Memory B cell (primary cell): ENCODE measurements at places on chromosomes 7 and 10.

GRCh38 chr7:51476026-51476425 lies 159.4 kb upstream of the COBL start:
- no peak for DNase-seq

GRCh38 chr7:70596598-70596913 lies 535.4 kb upstream of the GALNT17 start:
- DNase-seq, result no peak

DNA sequence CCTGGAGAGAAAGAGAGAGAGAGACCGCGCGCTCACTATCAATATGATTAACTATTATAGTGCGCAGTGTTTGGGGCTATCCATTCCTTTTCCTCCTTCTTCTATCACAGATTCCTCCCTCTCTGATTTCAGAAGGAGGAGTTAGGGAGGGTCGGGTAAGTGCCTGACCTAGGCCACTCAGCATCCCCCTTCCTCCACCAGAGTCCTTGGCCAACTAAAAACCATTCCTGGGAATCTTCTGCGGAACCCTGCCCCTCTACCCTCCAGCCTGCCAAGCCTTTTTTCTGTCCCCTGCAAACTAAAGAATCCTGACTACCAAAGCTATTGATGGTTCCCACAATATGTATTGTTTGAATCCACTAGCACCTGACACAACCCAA lies 256.2 kb upstream of the NFE2L3 start:
- no peak for DNase-seq

- DNase-seq, result no peak
Observed at GRCh38 chr7:70047891-70048448, 449.7 kb downstream of the AUTS2 start.

- no peak for DNase-seq
Observed at GRCh38 chr7:24797270-24797669, 40.0 kb upstream of the GSDME start.

DNA sequence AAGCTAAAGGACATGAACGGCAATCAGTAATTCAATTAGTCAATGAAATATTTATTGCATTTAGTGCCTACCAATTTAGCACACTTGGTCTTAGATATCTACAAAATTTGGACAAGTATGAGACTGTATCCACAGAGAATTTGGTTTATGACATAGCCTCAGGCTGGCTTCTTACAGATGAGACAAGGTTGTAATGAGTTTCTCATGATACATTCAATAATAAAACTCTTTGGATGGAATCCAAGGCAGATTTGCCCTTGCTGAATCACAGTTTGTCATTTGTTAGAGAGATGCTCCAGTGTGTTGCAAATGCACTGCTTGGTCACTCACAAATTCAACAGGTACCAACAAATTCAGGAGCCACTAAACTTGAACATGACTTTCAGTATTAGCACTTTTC lies 162.5 kb downstream of the GPR37 start:
- no peak for DNase-seq

DNA sequence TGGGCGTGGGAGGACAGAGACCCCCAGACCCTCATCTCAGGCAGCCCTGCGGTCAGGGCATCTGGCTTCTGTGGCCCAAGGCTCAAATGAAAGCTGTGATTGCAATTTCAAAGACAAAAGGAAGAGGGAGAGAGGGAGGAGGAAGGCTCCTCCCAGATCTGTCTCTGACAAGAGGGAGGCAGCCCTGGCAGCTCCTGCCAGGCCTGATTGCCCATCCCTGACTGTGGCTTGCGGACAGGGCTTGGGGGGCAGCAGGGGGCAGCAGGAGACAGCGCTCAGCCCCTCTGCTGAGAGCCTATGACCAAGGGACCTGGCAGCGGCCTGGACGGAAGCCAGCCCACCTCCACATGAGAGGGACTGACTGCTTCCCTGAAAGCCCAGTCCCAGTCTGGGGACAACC lies 91.8 kb downstream of the PTPRN2 start:
- no peak for DNase-seq

DNA sequence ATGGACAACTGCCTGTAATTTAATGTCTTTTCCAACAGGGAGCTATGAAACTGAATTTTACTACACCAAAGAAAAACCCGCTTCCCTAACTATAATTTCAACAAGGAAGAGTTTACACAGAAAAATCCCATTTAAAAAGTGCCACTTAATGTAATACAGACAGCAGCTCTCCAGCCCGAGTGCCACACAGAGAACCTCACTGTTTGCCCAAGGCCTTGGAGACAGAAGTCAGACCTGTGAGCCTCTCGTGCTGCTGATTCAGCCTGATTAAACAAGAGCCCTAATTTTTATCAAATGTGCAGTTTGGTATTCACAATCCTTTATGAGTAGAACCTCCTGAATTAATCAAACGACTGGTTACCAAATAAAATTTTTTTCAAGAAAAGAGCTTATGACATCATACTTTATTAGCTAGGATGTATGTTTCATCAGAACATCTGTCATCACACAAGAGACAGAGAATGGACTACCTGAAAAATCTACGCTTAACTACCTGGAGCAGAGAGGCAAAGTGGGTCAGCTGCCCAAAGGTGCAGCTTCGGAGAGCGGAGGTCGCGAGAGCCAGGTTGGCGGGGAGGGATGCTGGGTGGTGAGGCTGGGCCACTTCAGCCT lies 543.6 kb downstream of the SDK1 start:
- DNase-seq, result no peak

DNA sequence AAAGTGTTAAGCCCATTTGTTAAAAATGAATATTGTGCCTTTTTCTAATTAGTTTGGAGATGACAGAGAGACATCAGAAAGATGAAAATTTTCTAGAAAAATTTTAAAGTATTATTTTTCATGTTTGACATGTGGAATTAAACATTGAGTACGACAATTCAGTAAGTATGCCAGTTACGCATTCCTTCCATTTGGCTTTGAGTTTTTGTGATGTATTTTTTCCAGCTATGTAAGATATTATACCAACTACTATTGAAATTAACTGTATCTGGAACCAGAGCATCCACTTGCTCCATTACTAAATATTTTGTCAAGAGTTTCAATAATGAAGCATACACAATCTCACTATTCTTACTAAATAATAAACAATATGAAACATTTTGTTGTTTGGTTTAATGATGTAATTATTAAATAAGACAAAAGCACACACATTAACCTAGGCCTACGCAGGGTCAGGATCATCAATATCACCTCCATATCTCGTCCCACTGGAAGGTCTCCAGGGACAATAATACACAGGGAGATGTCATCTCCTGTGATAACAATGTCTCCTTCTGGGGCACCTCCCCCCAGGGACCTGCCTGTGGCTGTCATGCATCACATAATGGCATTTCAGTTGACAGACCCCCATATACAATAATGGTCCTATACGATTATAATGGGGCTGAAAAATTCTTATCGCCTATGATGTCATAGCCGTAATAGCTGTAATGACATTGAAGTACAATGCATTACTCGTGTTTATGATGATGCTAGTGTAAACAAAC lies 274.1 kb downstream of the REEP3 start:
- no peak for DNase-seq

DNA sequence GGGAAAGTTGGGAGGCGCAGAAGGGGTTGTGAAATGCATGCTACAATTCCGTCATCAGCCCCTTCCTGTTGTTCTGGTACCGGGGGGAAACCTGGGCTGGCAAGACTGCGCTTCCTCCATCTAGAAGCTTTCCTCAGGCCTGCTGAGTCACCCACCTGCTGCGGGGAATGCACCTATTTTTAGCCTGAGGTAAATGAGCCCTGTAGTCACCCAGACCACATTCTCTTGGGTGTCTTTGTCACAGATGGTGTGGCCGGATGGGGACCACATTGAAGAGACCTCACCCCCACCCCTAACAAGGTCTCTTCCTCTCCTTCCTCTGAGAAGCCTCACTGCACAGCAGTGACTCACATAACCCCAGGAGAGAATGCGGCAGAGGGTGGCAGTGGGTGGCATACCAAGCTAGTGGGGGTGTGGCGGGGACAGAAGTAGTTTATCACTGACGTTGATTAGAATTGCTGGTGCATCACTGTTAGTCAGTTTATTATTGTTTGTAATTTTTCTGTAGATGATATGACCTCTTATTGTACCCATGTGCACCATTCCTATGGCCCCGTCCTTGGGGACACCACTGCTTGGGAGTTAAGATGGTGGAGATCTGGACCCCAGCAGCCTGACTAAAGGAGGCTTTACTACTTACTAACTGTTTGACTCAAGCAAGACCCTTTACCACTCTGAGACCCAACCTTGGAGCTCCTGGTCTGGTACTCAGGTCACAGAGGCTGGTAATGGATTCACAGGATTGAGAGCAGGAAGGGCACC lies 83.0 kb upstream of the DUSP5 start:
- DNase-seq, result peak; percentile 83

- DNase-seq, result no peak
Observed at GRCh38 chr7:1156782-1157535, 3.0 kb downstream of the ZFAND2A start.

DNA sequence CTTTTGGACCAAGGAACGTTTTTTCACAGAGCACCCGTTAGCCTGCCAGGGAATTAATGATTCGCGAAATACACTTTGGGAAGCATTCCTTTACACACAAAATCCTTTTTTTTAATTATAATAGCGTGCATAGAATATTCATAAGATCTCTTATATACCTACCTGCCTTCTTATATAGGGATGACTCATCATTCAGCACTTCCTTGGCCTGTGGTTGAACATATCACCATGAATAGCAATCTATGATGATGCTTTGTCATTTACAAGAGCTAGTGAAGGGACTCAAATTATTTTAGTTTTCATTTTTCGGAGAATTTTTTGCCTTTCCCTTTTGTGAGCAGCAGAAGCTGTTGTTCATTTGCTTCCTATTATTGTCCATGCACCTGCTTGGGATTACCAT lies 97.0 kb downstream of the CDH23 start:
- no peak for DNase-seq

DNA sequence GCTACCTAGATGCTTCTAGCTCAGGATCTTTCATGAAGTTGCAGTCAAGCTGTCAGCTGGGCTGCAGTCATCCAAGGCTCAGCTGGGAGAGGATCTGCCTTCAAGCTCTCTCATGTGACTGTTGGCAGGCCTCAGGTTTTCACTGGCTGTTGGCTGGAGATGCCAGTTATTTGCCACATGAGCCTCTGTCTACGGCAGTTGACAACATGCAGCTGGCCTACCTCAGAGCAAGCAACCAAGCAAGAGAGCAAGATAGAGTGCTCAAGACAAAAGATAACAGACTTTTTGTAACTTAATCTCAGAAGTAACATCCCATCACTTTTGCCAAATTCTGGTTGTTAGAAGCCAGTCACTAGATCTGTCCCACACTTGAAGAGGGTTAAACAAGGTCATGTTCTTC lies 125.8 kb downstream of the TPST1 start:
- no peak for DNase-seq

DNA sequence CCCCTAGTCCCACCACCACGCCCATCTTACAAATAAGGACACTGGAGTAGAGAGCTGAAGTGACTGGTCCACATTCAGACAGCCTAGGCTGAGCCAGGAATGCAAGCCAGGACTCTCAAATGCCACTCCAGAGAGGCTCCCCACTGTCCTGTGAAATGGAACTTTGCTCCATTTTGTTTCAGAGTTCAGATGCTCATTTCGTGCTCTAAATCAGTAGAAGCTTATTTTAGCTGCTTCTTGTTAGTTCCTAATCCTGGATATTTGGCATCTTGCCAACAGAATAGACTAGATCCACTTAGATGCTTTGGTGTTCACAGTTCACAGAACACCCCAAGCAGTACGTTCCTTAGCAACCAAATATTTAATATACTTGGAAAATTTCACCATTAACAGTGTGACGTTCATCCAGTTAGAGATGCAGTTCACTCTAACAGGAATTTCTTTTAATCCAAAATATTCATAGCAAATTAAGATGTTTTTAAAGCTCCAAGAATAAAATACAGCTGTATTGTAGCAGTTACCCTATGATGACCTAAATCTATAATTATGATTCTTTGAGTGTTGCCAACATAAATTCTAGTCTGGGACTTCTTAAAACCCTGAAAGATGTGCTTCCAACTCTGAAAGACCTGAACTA lies 7.3 kb downstream of the MMP21 start:
- DNase-seq, result no peak

DNA sequence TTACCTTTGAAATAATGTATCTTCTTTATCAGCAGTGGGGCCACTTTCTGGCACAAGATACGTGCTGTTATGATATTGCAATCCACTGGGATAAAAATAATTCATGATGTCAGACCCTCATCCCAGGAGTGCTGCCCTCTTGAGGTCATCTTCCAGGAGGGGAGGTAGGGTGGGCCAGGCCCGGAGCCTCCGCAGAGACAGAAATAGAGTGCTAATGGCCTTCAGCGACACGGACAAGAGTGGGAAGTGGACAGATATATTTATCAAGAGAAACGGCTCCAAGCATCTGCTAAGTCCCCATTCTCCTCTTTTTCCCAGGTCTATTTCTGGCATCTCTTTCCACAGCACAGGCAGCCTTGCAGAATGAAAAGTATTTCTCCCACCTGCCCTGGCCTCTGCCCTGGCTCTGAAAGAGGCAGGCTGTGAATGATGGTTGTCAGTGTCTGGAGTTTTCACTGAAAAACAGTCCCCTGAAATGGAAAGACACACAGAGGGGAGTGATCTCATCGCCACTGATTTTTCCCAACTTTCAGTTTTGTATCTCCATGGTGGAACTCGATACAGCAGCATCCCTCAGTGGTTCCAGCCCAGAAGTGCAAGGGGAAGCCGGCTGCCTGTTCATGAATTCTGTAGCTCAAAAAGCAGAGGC lies 251.7 kb upstream of the MYO3A start:
- DNase-seq, result no peak

DNA sequence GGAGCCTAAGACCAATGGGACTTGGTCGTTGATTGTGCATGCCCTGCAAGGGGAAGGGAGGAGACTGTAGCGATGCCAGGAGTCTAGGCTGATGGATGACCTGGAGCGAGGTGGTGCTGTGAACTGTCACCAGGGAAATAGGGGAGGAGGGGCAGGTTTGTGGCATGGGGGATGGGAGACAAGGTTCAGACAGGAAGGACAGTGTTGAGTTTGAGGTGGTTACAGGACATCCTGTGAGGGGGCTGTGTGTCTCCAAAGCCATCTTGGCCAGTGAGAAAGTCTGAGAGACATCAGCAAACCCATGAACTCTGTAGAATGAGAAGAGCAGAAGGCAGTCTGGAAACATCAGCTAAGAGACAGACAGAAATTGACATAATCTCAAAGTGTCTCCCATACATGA lies 38.5 kb upstream of the KDM7A start:
- no peak for DNase-seq

GRCh38 chr10:68795886-68796532 lies 31.3 kb upstream of the STOX1 start:
- DNase-seq, result no peak

DNA sequence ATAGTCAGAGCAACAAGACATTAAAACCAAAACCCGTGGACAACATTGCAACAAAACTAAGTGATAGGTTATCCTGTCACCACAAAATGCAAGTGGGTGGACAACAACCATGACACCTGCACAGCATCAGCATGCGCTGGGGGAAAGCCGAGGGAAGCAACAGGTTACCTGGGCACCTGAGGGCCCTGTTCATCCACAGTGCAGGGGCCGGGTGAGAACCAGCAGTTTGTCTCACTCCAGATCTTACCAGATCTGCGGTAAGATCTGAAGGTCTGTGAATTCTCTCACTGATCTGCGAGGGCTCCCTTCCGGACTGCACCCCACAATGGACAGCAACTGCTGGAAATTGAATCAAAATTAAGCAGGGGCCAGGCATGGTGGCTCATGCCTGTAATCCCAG lies 30.5 kb upstream of the GRID1 start:
- DNase-seq, result no peak
